Fibroblast of the conjunctiva (primary cell): ENCODE measurements at places on chromosomes 3 and 15.

DNA sequence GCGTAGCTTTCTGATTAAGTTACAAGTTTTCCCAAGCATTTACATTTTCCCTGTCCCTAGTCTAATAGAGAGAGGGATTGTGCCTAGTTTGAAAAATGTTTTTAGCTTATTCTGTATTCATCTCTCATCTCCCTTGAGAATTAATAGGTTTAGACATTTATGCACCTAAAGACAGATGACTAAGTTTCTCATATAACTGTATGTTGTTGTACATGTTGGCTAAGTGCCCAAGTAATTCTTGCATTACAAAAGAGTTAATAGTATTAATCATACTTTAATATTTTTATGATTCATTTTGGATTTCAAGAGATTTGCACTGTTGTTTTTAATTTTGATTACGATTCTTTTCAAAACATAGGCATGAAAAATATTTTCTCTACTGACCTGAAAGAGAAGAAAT is 109.0 kb upstream of the TBL1XR1 start:
- DNase-seq, result no peak

DNA sequence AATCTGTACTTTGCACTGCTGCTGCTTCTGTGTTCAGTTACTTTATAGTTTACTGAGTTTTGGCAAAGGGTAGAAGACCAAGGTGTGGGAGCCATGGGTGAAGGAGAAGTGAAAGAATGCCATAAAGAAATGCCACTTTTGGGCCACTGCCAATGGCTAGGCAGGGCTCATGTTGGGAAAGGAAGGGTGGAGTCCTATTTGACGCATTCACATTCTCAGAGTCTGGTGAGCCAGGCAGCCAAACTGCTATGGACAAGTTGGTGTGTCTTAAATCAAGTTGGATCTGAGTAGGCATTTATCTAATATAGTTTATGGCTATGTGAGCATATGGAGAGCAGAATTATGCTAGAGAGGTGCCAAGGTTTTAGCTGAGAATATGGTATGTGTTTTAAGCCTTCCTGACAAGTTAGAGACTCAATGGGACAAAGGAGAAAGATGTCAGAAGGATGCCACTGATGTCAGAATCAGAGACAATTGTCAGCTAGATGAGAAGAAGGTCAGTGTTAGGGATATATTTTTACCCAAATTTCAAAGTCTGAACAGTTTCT is 296.1 kb downstream of the AGBL1 start:
- no peak for DNase-seq

DNA sequence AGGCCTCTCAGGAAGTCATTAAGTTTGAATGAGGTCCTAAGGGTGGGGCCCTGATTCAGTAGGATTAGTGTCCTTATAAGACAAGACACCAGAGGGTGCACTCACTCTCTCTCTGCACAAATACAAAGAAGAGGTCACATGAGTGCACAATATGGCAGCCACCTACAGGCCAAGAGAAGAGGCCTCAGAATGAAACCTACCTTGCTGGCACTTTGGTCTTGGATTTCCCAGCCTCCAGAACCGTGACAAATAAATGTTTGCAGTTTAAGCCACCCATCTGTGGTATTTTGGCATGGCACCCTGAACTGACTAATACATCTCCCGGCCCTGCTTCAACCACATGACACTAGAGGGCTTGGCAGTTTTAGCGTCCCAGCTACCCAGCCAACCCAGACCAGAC is 73.9 kb upstream of the CHRNB4 start:
- no peak for DNase-seq

GRCh38 chr3:197564097-197564843 is 8.5 kb upstream of the BDH1 start:
- DNase-seq, result no peak

DNA sequence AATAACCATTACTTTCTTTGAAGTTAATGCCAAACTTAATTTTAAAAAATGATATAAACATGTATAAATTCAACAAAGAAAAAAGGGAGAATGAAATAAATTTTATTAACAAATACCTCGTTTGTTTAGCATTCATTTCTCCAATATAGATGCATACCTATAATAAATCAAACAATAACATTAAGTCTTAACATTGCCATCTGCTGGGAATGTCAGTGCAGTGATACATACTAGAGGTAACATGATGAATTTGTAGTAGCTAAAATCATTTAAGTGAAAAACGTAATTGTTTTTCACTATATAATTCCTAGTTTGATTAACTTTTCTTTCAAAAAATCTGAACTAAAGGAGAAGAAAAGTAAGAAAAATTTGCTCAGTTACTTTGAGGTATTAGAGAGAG is 340.2 kb upstream of the CBLB start:
- DNase-seq, result peak; percentile 37

- DNase-seq, result no peak
Measured at GRCh38 chr15:48102167-48102566, 18.6 kb upstream of the SLC24A5 start.

DNA sequence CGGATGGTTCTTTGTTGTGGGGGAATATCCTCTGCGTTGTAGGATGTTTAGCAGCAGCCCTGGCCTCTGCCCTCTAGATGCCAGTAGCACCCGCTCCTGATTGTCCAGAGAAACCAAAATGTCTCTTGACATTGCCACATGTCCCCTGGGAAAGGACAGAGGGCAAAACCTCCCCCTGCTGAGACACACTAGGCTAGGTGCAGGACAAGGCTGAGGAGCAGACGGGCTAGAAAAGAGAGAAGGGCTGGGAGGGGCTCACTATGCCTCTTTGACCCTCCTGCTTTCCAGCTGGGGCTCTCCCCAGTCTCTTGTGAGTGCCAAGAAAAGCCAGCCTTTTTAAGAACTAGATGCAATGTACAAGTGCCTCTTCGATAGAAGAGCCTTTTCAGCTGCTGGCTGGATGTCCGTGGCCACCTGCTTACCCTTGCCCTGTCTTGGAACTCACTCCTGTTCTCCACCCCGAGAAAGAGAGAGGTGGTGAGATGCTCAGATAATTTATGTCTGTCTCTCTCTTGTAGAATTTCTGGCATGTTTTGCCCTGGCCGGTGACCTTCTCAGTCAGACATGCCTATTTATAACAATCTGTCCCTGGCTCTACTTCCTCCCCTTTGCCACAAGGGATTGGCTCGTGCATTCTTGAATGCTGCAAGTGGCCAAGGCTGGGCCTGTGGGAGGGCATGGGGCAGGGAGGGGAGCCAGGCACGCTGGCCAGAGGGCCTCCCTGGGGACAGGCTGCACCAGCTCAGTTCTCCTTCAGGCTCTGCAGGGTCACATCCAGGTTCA is 142.6 kb downstream of the RPLP1 start:
- DNase-seq, result no peak

GRCh38 chr3:13040361-13041074 is 32.7 kb downstream of the IQSEC1 start:
- no peak for DNase-seq

- no peak for DNase-seq
Measured at GRCh38 chr3:129046037-129046731, 14.4 kb upstream of the GP9 start.

DNA sequence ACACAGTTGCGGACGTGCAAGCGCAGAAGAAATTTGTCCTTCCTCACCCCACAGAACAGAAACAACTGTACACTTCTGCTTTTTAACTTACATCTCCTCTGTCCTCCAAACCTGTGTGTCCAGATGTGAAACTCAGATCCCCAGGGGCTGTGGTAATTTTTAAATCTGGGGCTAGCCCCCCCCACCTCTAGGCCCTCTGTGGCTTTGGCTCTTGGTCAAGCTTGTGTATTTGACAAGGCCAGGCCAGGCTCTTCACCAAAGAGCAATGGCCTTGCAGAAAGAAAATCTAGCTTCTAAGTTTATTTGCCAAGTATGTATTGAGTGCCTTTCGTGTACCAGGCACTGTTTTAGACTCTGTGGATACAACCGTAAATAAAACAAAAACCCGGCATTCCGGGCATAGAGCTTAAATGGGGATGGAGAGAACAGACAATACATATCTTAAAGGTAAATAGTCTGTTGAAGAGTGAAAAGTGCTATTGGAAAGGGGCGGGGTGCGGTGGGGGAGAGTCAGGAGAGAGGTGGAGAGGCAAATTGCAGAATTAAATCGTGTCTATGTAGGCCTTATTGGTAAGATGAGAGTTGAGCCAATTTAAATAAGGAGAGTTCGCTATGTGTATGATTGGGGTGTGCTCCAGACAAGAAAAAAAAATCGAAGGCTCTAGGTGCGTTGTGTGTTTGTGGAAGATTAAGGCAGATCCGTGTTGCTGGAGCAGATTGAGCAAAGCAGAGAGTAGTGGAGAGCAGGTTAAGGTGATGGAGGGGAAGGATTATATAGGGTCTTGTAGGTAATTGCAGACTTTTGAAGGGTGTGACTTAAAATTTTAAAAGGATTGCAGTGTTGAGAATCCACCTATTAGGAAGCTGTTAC is 781 bp upstream of the DPH6 start:
- no peak for DNase-seq

DNA sequence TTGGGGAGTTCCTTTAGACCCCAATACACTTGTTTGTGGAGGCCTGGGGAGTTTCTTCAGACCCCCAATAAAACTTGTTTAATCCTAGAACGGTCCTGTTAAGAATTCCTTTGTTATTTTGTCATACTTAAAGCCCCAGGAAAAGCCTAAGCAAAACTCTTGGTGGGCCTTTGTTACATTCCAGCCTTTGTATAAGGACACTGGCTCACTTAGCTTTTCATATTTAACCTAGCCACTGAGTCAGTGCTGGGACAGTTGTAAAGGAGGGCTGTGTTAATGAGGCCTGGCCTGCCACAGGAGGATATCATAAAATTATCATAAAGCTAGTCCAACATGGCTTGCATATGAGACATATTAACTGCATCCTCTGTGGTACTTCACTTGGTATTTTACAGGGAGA is 760.1 kb downstream of the ZNF385D start:
- DNase-seq, result no peak

GRCh38 chr15:90400759-90401314 is 12.8 kb downstream of the IQGAP1 start:
- peak; percentile 96 for DNase-seq

DNA sequence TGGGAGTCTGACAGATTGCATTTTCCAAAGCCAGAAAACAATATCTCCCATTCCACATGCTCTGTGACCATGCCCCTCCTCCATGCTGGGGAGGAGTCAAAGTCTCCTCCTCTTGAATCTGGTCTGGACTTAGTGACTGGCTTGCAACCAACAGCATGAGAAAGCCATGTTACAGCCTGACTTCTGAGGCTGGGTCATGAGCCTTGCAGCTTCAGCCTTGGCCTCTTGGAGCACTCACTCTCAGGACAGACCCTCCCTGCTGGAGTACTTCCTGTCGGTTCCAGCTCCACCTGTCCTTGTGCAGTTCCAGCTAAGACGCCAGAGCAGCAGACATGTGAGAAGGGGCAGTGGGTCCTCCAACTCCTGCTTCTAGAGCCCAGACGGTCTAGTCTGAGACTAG is 49.7 kb upstream of the RBSN start:
- DNase-seq, result peak; percentile 3

DNA sequence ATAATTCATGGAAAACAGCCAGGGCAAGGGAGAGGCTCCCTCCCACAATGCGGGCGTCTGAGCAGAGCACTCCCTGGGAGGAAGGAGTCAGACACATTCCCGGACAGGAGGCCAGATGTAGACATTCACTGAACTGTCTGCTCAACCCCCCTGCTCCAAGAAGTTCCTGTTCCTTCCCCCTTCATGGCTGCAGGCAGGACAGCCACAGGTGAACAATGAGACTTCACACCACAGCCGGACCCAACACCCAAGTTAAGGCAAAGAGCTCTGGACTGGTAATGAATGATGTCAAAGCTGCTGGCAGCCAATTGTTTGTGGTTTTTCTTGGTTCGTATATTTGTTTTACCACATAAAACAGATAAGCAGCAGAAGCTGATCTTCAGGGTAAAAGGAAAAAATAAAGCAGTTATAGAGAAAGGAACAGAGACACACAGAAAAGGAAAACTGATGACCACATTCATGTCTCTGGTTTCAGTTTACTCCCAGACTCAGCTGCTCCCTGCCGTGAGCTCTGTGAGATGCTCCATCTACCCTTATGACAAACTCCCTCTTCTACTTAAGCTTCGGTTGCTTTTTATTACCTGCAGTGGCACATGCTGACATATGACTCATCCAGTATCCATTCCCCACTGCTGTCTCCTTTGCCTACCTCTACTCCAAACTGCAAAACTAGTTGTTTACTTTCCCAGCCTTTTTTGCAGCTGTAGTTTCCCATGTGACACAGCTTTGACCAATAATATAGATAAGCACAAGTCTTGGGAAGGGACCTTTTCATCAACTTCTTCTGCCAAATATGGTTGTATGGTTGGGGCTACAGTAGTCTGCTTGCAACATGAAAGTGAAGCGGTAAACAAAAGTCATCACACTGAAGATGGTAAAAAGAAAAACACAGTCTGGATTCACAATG is 33.1 kb downstream of the DZIP1L start:
- no peak for DNase-seq
